HT1080 (cell line): ENCODE measurements at places on chromosomes 7 and 10.

DNA sequence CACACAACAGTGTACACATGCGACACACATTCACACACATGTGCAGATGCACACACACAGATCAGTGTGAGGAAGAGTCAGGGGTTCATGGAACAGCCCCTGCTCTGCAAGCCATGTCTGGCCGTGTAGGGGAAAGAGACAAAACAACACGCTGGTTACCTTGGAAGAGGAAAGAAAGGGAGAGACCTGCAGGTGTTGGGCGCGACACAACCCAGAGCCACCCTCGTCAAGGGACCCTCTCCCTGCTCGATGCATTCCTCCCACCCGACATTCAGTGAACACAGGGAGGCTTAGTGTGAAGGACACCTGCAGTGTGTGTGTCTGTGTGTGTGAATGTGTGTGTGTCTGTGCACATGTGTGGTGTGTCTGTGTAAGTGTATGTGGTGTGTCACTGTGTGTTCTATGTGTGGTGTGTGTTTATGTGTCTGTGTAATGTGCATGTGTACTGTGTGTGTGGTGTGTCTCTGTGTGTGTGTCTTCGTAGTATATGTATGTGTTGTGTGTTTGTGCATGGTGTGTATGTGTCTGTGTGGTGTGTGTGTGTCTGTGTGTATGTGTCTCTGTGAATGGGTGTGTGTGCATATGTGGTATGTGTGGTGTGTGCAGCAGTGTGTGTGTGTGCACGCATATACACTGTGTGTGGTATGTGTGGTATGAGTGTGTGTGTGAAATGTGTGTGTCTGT, 69.5 kb upstream of the PITRM1 start:
- no peak for DNase-seq

DNA sequence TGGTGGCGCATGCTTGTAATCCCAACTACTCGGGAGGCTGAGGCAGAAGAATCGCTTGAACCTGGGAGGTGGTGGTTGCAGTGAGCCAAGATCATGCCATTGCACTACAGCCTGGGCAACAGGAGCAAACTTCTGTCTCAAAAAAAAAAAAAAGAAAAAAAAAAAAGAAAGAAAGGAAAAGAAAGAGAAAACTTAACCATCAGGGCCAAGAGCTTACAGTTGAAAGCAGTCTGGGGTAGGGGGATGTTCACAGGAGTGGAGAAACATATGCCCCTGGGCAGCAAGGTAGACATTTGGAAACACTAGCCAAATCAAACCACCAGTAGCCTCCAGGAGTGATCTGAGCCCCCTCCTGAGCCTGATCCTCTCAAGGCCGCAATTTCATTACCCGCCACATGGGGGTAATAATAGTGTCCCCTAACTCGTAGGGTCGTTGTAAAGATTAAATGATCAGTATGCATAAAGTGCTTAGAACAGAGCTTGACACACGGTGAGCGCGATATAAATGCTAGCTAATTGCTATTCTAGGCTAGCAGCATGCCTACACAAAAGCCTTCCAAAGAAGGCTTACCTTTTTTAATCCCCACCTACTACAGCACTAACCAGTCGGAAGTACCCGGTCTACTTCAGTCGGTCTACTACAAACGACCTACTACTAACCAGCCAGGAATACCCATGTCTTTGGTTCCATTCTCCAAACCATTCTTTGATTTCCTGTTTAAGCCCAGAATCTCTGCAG, 274.3 kb upstream of the NEBL start:
- no peak for DNase-seq

DNA sequence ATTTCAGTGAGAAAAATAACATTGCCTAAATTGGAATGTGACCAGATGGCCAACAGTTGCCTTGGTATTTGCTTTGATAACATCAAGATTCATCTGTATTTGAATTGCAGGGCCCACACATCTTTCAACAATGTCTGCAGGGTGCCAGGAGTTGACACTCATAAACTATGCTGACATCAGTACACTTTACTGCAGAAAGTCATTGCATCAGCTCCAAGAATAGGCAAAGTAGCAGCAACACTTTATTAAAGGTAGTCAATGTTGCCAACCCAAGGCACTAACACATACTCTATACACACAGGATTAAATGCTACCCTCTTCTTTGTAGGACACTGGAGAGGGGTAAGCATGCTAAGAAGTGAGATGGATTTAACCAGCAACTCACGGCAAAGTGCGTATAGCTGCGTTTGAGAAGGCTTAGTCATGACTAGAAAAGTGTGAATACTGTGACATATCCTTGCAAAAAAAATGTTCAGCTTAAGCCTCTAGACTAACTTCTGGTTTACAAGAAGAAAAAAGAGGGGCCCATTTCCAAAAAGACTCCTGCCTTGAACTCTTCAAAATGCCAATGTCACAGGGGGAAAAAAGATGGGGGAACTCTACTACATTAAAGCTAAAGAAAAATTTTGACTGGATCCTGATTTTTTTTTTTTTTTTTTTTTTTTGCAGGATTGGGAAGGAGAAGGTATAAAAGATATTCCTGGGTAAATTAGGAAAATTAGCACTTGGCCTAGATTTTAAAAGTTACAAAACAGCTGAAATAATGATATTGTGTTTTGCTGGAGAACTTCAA, 2.2 kb downstream of the BBIP1 start:
- DNase-seq, result no peak

DNA sequence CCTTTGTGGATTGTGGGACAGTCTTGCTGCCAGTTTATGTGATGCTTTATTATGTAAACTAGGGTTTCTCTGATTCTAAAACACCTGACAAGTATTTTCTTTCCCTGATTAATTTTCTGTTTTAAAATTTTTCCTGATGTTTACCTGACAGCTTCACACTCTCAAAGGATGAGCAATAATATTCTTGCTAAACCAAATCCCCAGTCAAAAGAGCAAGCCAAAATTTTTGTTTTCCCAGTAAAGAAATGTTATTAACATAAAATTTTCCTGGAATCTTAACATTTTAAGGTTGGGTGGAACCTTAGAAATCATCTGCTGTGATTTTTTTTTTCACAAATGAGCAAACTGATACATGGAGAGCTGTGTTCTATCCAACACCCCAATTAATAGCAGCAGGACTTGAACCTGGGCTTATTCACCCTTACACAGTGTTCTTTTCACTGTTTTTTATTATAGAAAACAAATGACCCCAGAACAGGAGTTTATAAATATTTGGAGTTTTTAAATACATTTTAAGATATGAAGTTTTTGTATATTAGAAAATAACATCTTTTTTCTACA, 185.2 kb upstream of the VIPR2 start:
- DNase-seq, result no peak

DNA sequence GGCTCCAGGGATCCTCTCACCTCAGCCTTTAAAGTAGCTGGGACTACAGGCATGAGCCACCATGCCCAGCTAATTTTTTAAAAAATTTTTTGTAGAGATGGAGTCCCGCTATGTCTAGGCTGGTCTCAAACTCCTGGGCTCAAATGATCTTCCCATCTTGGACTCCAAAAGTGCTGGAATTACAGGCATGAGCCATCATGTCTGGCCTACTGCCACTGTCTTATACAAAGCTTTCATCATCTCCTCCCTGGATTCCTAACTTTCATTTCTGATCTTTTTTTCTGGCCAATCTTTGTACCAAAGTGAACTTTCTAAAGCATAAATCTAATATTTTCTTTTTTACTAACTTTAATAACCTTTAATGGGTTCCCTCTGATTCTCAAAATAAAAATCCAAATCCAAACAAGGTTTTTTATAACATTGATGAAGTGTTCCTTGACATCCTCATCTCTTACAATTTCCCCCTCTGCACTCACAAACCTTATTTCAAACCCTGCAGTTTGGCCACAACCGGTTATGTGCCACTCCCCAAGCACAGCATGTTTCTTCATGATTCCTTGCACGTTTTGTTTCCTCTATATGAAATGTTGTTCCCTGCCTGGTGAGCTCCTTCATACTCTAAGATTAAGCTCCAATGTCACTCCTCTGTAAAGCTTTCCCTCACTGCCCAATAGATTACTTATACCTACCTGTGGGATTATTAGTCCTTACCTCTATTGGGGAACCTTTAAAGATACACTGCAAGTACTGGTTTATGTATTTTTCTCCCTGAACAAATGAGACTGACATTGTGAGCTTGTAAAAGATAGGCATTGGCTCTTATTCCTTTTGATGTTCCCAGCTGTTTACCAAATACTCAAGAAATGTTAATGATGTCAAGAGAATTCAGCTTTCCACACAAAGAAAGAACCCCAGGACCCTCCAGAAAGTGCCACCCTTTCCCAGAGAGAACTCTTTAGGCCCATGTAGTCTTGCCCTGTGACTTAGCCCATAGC, 101.7 kb downstream of the HOXA1 start:
- DNase-seq, result no peak

- DNase-seq, result no peak
Observed at GRCh38 chr10:113284635-113285034, 268.2 kb upstream of the HABP2 start.

DNA sequence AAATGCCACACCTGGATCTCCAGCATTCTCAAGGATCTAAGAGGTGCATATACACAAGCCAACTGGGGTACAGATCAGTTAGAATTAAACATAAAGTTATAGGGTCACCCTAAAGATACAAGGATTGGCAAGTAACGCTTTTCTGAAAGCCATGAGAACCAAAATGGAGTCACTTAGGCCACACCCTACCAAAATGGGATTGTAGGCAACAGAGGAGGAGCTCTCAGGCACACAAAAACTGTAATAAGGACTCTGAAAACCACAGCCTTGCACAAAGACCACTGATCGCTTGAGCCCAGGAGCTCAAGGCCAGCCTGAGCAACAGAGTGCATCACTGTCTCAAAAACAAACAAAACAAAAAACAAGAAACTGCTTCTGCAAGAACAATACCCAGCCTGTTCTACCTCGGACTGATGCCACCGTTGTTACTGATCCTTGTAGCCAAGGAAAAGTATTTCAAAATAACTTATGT, 35.5 kb downstream of the SVOPL start:
- no peak for DNase-seq

GRCh38 chr10:103748020-103748419, 107.4 kb downstream of the SH3PXD2A start:
- DNase-seq, result no peak
